ENCODE measurements at places on chromosomes 2 and 18.

DNA sequence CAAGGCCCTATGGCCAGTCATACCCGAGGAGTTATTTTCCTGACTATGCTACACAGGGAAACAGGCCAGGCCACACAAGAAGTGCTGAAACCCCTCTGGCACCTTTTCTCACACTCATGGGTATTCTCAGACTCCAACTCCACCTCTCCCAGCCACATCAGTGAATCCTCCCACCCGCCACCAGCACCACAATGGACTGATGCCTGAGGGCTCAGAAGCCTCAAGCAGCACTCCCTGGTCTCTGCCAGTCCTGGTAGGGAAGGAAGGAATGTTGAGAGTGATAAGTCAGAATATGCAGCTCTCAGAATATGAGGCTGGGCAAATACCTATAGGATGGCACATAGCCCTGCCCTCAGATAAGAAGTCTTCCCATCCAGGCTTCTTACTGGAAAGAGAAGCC is 391.1 kb downstream of the ALK start:
- no peak for DNase-seq

- DNase-seq: no peak
These were observed 9.6 kb upstream of the KCNG2 start for GRCh38 chr18:79787865-79788733.

DNA sequence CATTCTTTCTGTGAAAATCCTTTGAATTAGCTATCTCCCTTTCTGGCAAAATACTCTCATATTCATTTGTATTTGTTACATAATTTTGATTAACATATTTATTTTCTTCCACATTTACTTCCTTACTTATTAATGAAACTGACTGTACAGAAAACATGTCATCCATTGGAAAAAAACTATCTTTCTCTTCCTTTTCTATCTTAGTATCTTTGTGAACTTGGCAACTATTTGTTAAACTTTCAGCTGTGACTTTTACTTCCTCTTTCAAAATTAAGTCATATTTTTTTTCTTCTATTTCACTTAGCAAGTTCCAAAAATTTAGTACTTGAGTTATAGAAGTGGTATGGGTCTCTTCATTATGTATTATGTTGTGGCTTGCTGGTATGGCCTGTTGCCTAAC is 2.6 kb downstream of the RAD51AP2 start:
- DNase-seq: peak; percentile 11

GRCh38 chr2:222670191-222671038 is 1.0 kb upstream of the MOGAT1 start:
- no peak for DNase-seq

DNA sequence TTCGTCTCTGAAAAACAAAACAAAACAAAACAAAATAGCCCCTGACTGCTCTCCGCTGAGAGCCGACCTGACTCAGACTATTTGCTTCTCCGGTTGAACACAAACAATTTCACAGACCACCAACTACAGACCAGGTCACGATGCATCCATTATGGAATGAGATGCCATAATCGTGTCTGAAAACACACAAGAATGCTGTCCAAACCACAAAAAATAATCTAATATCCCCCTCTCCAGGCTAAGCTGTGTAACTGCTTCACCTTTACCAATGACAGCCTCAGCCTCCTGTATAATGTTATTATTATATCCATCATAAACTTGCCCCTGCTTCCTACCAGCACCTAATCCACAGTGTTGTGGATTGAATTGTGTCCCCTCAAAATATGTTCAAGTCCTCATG is 114.7 kb downstream of the DNAH6 start:
- peak; percentile 19 for DNase-seq

DNA sequence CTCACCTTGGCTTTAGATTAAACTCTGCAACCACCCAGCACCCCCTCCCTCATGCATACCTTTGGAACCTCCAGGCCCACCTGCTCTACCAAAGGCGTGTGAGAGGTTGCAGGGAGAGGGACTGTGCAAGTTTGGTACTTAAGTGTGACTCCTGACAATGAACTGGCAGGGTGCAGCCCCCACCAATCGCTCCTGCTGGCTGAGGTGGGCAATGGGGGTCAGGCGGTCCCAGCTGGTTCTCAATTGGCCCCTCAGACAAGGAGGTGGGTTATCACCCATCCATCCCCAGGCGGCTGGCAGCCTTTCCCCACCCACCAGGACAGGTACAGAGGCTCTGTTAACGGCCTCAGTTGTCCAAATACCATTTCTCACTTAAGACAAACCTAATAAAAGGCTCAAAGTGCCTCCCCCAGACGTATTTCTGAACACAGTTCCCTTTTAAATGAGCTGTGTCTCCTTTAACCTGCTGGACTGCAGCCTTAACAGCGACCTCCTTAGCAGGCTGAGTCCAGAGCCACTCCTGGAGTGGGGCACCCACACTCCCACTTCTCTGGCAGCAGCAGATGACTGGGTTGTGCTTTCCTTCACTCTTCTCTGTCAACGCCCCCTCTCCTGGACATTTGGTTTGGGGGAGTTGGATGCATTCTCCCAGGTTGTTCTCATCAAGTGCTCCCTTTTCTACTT is 169.2 kb upstream of the SMAD2 start:
- no peak for DNase-seq

DNA sequence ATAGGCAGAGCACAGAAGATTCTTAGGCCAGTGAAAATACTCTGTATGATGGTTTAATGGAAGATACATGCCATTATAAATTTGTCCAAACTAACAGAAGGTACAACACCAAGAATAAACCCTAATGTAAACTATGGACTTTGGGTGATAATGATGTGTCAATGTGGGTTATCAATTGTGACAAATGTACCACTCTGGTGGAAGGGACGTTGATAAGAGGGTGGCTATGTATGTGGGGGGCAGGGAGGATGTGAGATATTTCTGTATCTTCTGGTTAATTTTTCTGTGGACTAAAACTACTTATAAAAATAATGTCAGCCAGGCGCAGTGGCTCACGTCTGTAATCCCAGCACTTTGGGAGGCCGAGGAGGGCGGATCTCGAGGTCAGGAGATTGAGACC is 86.2 kb downstream of the HNRNPLL start:
- no peak for DNase-seq

DNA sequence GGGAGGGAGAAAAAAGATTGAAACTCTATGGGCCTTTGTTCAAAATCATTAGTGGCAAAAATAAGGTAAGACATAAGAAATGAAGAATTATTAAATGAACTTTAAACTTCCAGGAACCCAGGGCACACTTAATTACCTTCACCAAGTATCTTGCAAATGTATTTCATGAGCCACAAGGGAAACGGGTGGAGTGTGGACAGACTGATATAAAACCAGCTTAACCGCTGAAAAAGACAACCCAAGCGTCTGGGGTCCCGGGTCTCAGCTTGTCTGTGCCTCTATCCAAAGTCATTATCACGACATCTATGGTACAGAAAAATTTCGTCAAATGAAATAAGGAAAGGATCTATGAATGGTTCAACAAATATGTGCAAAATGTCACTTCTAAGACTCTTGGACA is 13.9 kb upstream of the MBOAT2 start:
- no peak for DNase-seq

GRCh38 chr2:12964904-12965539 is 248.3 kb downstream of the TRIB2 start:
- DNase-seq: no peak

- no peak for DNase-seq
These were observed 293.4 kb upstream of the CHST9 start for GRCh38 chr18:27478459-27478858.

GRCh38 chr2:165618806-165619205 is 149.3 kb downstream of the CSRNP3 start:
- DNase-seq: no peak

GRCh38 chr2:221724631-221725203 is 152.6 kb upstream of the EPHA4 start:
- no peak for DNase-seq

DNA sequence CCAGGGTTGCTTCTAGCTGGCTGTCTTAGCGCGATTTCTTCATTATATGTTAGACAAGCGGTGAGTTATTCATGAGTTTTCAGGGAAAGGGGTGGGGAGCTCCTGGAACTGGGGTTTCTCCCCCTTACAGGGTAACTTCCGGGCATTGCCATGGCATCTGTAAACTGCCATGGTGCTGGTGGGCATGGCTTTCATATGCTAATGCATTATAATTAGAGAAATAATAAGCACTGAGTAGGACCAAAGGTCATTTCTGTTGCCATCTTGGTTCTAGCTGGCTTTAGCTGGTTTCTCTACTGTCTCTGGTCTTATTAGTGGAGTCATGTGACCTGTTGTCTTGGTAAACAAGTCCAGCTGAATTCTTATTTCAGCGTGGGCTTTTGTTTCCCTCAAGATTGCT is 5.5 kb upstream of the SNTG2 start:
- DNase-seq: no peak

- no peak for DNase-seq
These were observed 239.1 kb downstream of the FAM210A start for GRCh38 chr18:13487237-13487636.

DNA sequence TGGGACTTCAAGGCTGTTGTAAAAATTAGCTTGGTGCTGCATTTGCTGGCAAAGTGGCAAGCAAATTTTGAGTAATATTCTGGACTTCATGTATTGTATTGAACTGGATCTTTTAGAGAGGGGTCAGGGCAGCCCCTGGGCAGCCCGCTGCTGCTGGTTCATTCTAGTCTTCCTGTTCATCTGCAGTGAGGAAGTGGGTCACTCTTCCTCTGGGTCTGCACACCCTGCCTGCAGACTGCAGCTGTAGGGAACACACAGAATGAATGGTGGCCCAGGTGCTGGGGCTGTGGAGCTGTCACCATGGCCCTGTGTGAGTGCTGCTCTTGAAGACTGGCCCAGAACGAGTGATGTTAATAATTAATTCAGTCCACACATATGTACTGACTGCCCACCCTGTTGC is 9.4 kb downstream of the SH3RF3 start:
- DNase-seq: no peak

GRCh38 chr2:241678784-241679540 is 7.7 kb downstream of the DTYMK start:
- no peak for DNase-seq

DNA sequence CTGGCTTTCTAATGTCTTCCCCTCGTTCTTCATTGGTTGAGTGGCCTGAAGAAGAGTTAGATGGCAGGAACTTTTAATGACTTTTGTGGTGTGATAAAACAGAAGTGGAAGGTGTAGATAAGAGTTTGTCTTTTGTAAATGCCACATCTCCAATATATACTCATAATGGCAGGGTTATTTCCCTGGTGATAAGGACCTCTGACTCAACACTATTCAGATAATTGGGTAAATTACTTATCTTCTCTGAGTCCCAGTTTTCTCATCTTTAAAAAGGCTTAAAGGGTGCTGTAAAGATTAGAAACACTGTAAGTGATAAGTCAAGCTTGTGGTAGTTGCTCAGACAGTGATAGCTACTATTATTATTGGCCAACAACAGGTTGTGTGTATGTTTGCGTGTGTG is 9.5 kb downstream of the KLHL14 start:
- DNase-seq: no peak

- no peak for DNase-seq
These were observed 92.7 kb upstream of the WDSUB1 start for GRCh38 chr2:159379181-159379580.

DNA sequence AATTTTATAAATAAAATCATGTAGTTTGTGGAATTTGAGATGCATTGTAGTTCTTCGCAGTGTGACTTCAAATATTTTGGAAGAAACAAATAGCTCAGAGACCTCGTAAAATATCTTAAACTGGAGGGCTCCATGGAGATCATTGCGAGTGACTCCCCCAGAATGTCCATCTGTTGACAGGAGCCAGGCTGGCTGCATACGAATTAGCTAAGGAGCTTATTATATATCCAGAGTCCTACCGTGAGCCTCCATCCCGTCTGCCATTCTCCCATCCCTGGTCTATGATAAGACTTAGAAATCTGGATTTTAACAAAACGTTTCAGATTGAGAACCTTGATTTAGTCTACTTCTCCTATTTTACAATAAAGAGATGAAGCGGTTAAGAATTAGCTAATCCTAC is 80.2 kb downstream of the MSH2 start:
- DNase-seq: no peak

DNA sequence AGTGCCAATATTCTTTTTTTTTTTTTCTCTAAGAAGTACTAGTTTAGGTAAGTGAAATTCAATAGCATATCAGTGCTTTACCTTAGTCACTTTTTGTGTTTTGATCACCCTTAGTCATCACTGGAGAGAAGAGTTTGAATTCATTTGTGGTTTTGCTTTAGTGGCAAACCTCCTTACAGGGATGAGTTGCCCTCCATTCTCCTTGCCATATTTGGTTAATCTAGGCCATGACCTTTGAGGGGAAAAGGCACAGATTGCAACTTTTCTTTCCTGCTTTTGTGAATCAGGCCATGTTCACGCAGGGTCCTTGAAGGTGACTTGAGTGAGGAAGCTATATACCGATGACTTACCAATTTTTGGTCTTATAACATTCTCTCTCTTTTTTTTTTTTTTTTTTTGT is 34.4 kb downstream of the PLEKHA3 start:
- no peak for DNase-seq

DNA sequence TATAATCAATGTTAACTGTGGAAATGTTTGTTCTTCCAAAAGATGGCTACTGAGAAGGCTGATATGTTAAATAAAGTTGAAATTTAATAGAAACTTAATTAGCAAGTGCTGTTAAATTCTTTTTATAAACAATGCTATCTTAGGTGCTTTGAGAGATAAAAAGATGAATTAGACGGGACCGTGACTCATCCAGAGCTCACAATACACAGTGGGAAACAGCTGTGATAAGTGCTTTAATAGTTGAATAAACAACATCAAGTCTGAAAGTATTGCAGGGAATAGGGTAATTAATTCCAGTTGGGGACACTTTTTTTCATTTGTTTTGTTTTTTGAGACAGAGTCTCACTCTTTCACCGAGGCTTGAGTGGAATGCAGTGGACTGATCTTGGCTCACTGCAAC is 85.5 kb upstream of the DTNA start:
- DNase-seq: no peak

DNA sequence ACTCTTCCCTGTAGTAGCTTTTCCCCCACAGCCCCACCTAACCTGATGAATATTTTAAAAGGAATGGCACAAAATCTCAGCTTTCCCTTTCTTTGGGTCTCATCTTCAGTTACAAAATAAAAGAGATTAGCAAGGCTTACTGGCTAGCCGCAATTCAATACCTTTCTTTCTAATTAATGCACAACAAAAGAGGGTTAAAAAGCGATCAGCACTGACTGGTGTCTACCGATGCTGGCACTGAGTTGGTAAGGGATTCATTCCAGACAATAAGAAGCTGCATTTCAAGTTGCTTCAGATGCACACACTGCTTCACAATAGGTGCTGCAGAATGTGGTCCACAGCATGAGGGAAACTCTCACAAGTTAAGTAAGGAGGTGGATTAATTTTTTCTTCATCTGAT is 41.9 kb downstream of the HDHD2 start:
- no peak for DNase-seq

All from GM20000 (cell line).